ENCODE measurements at places on chromosomes 5 and 9.

DNA sequence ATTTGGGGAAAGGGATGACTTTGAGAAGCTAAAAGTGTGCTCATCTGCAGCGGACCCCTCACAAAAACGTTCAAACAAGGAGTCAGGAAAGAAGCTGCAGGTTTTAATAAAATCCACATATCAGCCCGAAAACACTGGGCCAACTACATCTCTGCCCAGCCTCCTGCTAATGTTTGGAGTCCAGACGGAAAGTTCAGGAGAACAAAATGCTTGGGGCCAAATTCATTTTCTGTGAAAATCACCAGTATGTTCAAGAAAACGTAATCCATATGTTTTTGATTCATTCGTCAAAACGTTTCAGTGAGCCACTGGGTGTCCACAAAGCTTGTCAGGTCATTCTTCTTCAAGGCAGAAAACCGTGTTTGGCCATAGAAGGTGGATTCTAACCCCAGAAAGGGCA lies 87.5 kb upstream of the GAS1 start:
- peak; percentile 41 for DNase-seq

- DNase-seq: peak; percentile 58
Observed at GRCh38 chr5:11640158-11640873, 263.9 kb downstream of the CTNND2 start.

- peak; percentile 69 for DNase-seq
Observed at GRCh38 chr5:107557051-107557658, 113.6 kb downstream of the EFNA5 start.

- peak; percentile 70 for DNase-seq
Observed at GRCh38 chr5:107567901-107568671, 102.7 kb downstream of the EFNA5 start.

- no peak for DNase-seq
Observed at GRCh38 chr5:163529698-163530097, 24.3 kb downstream of the MAT2B start.
